ENCODE measurements at places on chromosomes 11 and 22.

GRCh38 chr22:21690401-21690801, 24.6 kb downstream of the PPIL2 start:
- no peak for DNase-seq

GRCh38 chr11:70493891-70494290, 95.6 kb downstream of the CTTN start:
- no peak for DNase-seq

- DNase-seq = no peak
Measured at GRCh38 chr11:114208377-114208776, 87.8 kb upstream of the NNMT start.

DNA sequence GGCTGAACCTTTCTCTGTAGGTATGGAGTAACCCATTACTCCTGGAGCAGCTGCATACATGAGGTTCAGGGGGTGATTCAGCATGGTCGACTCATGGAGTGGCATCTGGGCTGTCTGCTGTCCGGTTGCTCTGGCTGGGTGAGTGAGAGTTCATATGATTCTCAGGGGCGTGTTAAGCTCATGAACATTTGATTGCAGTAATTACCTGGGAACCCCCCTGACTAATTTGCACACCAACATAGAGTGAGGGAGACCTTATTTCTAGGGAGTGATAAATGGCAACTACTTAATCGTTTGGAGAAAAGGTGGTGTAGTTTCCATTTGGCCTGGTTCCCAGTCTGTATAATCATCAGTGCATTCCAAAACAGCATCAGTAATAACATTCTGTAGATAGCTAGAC, 661.9 kb downstream of the ETS1 start:
- DNase-seq = no peak

GRCh38 chr11:74466916-74467885, at the start of gene KCNE3:
Gene KCNE3 (minus strand): TSS chr11:74467549. CDS start chr11:74457563, 9,986 bp downstream.
- no peak for DNase-seq

- no peak for DNase-seq
Measured at GRCh38 chr11:132610216-132610615, 922.1 kb downstream of the OPCML start.

- DNase-seq = no peak
Measured at GRCh38 chr11:17294033-17294432, 17.5 kb downstream of the NUCB2 start.

- no peak for DNase-seq
Measured at GRCh38 chr22:47125603-47126002, 363.2 kb downstream of the TBC1D22A start.

- DNase-seq = no peak
Measured at GRCh38 chr11:96279896-96280290, 63.1 kb downstream of the MAML2 start.

- no peak for DNase-seq
Measured at GRCh38 chr11:133955081-133955891, 1.5 kb downstream of the IGSF9B start.

DNA sequence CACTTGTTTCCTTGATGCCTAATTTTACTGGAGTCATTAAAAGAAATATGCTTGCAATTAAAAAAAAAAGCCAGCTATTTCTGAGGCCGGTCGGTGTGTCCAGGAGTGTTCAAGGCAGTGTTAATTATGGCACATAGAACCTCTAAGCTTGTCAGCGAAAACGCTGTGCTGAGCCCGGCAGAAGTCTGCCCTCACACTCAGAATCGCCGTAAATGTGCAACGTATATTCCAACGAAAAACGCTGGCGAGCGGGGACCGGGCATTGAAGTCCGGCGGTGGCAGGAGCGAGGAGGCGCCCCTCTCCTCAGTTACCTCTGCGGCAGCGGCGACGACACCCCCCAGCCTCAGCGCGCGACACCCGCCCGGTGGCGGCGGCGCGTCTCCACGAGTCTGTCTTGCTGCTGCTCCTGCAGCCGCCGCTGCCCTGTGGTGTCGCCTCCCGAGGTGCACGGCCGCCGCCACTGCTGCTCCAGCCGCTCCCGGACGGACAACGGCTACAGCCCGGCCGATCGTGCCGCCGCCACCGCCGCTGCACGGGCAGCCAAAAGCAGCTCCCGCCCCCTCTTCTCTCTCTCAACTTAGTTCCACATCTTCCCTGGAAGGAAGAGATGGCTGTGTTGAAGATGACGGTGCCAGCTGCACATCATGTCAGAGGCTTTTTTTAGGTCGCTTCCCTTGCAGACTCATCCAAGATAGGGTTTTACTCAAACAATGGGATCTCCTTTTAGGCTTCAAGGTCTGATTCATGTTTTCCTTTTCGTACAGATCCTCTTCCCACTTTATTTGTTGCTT, 56.0 kb downstream of the JAM3 start:
- no peak for DNase-seq

- DNase-seq = no peak
Measured at GRCh38 chr11:128903248-128904061, 12.3 kb downstream of the KCNJ5 start.

- DNase-seq = no peak
Measured at GRCh38 chr11:17740649-17741235, 6.2 kb downstream of the KCNC1 start.

DNA sequence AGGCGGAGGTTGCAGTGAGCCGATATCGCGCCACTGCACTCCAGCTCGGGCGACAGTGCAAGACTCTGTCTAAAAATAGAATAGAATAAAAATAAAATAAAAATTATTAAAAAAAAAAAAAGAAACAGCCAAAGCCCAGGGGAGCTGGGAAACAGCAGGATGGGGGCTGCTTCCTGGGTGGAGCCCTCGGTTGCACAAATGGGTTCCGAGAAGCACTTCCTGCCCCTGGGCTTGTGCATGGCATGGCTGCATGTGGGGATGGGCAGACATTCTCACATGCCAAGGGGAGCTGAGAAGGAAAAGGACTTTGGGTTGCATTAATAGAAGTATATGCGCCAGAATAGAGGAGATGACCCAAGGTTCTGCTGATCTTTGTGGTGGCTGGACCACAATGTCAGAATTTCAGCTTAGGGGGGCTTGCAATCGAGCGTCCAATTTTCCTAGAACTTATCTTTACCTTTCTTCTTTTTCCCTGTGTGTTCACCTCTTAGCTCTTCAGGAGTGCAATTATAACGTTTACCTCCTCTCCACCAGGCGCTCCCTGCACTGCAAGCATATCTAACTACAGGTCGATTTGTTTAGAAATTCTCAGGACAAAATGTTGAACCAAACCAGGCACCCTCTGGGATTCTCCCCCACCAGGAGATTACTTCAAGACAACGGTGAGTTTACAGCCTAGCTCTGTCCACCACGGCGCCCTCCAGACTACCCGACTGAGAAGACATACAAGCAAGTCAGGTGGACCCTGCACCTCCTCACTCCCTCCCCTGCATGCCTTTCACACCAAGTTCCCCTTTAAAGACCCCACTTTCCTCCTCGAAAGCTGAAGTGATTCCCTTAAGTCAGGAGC, 53.2 kb downstream of the SHISAL1 start:
- no peak for DNase-seq

DNA sequence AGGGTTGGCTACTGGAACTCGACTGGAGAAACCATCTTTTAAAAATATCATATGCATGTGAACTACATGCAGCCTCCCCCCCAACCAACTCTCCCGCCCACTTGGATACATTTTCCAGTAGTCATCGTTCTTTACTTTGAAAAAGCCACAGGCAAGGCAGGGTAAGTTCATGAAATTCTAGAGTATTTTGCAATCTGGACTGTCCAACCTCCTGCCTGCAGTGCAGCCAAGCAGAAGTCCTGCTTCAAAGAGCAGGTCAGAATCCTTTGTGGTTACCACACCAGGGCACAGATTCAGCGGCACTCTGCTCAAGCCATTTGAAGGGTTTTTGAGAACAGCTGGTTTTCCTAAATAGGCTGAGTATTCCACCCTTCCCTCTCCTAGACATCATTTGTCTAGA, 12.1 kb downstream of the ELF5 start:
- no peak for DNase-seq

- DNase-seq = no peak
Measured at GRCh38 chr11:86873573-86874083, 73.3 kb downstream of the PRSS23 start.

GRCh38 chr22:41913842-41914534, 886 bp downstream of the SHISA8 start:
- no peak for DNase-seq

- DNase-seq = no peak
Measured at GRCh38 chr11:133503236-133503635, 29.1 kb downstream of the OPCML start.

- no peak for DNase-seq
Measured at GRCh38 chr11:61892085-61892370, 683 bp upstream of the FADS3 start.

- no peak for DNase-seq
Measured at GRCh38 chr11:77502346-77502905, 28.5 kb upstream of the PAK1 start.

GRCh38 chr11:130369713-130370112, 55.0 kb upstream of the ZBTB44 start:
- DNase-seq = no peak

GRCh38 chr11:79076526-79077115, 364.2 kb downstream of the TENM4 start:
- DNase-seq = no peak

- no peak for DNase-seq
Measured at GRCh38 chr22:20036535-20037392, 15.9 kb downstream of the TANGO2 start.

DNA sequence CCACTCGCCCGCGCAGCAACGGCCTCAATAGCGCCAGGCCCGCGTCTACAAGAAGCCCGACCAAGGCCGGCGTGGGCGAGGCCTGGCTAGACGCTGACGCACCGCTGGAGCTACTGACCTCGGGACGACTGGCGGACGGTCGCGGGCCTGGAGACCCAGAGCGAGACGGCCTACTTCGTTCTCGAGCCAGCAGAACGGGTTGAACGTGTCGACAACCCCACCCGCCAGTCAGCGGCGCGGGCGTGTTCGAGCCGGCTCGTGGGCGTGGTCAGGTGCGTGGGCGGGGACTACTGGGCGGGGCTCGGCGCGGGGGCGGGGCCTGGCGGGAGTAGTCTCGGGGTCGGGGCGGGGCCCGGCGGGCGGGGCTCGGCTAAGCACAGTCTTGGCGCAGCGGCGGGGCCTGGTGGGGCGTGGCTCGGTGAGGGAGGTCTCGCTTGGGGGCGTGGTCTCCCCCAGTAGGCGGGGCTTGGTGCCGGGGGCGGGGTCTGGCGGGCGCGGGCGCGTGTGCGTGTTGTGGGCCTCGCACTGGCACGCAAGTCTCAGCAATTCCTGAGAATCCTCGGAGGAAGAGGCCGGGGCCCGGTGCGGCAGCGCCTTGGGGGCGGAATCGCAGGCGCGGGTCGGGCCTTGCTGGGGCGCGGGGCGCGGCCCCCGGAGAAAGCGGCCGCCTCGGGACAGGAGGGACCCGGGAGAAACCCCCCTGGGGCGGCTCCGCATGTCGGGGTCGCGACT, at the start of gene RNH1:
TSS of gene RNH1 (minus strand) at position 248 of the 732 bp plus-strand sequence. CDS start 5,080 bp downstream, outside the sequence.
- peak; percentile 99 for DNase-seq

- peak; percentile 22 for DNase-seq
Measured at GRCh38 chr22:38513063-38513462, 7.0 kb upstream of the DDX17 start.

- no peak for DNase-seq
Measured at GRCh38 chr11:96318850-96319249, 24.1 kb downstream of the MAML2 start.

DNA sequence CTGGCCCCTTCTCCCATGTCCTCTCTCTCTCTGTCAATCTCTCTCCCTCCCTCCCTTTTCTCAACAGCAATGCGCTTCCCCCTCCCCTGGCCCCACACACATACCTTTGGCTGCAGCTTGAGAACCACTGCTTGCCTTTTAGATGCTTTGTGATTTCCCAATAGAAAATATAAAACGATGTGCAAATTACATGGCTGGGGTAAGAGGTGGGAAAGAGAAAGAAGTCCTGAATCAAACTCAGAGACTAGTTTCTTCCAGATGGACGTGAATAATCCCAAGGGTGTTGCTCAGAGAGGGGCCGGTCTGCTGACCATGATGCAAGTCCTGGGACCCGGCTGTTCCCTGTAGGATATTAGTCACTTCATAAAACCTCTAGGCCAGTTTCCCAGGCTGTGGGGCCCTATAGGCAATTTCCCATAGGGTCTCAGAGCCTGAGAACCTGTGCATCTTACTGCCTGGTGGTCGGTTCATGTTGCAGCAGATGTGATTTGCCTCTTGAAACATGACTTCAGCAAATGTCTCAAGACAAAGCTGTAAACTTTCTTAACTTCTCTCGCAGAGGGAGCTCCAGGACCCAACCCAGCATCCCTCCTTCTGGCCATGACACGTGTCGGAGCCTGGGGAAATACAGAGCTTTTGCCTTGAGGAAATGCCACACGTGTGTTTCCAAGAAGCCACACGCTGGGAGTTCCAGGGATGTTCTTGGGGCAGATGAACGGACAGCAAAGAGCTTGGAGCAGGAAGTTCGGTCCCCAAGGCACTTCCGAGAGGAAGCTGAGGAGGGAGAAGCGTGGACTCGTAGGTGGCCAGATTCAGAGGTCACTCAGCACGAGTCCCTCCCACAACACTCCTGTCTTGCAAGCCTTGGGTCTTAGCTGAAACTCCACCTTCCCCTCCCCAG, 34.5 kb upstream of the ETS1 start:
- DNase-seq = no peak

- no peak for DNase-seq
Measured at GRCh38 chr11:27673979-27674663, 26.1 kb downstream of the BDNF start.

DNA sequence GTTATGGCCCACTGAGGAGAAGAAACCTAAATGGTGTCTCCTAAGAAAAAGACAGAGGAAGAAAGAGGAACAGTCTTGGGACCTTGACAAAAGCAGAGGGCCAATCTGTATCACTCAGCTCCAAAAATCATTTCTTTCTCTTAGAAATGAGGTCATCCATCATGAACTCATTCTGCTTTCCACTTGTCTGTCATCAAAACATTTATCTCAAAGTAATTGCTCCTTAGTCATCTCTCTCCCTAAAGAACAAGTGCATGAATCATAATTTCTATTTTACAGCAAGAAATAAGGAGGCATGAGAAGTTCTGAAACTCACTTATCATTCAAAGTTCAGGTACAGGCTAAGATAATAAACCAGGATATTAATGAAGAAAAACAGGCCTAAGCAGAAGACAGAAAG, 375.6 kb downstream of the KCNA4 start:
- no peak for DNase-seq

- peak; percentile 46 for DNase-seq
Measured at GRCh38 chr11:34053161-34053686, 1.7 kb downstream of the CAPRIN1 start.

DNA sequence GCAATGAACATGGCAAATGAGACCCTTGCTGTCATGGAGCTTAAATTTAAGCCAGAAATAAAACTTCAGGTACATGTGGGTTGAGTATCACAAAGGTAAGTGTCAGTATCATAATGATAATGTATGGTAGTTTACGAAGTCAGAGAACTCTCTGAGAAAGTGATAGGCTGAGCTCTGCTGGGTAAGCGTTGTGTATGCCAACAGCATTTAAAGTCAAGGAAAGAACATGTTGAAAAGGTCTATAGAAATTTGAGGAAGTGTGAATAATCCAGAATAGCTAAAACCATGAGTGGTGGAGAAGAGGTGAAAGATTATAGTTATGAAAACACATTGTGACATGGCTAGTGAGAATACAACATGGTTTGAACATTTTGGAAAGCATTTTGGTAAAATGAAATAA, 17.4 kb upstream of the CTSC start:
- DNase-seq = no peak
